ENCODE measurements at places on chromosomes 13 and 19.

GRCh38 chr13:105971738-105972137 lies 563.7 kb downstream of the EFNB2 start:
- no peak for DNase-seq

DNA sequence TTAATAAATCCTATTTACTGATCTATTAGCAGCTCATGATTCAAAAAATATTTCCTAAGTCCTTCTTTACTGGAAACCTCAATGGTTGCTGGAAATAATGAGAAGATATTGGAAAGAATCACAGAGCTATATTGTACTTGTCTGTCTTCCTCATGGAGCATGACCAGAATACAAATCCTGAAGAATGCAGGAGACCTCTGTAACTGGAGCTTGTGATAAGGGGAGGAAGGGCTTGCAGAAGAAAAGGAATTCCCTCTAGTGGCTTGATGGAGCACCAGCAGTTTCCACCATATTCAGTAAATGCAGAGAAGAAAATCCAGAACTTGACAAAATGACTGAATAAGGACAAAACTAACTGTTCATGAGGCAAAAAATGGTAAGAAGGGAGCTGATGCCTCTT lies 1333.1 kb downstream of the EFNB2 start:
- DNase-seq = no peak

DNA sequence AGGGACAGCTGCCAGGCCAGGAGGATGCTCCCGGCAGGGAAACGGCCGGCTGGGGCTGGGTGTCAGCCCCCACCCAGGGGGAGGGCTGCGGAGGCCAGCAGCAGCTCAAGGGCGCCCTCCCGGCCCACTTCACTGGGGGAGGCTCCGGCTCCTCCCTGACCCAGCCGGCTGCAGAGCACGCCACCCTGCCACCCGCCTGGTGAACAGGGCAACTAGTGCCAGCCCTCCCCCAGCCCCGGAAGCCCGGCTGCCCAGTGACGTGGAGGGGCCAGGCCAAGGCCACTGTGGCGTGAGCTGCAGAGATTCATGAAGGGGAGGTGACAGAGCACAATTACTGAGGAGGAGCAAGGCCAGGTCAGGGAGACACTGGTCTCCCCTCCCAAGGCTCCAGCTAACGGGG lies 14.7 kb downstream of the REXO1 start:
- no peak for DNase-seq

GRCh38 chr13:27919934-27920676 lies at the start of gene PDX1:
PDX1 (plus strand) TSS chr13:27920000; CDS start chr13:27920139, 139 bp downstream.
- no peak for DNase-seq

- no peak for DNase-seq
Observed at GRCh38 chr19:17205237-17206140, 9.7 kb upstream of the USE1 start.

GRCh38 chr19:4713384-4713951 lies 10.2 kb downstream of the DPP9 start:
- DNase-seq = no peak

GRCh38 chr19:23420824-23421223 lies 25.6 kb upstream of the ZNF91 start:
- DNase-seq = no peak

GRCh38 chr19:18859676-18860301 lies 28.0 kb downstream of the UPF1 start:
- DNase-seq = no peak

DNA sequence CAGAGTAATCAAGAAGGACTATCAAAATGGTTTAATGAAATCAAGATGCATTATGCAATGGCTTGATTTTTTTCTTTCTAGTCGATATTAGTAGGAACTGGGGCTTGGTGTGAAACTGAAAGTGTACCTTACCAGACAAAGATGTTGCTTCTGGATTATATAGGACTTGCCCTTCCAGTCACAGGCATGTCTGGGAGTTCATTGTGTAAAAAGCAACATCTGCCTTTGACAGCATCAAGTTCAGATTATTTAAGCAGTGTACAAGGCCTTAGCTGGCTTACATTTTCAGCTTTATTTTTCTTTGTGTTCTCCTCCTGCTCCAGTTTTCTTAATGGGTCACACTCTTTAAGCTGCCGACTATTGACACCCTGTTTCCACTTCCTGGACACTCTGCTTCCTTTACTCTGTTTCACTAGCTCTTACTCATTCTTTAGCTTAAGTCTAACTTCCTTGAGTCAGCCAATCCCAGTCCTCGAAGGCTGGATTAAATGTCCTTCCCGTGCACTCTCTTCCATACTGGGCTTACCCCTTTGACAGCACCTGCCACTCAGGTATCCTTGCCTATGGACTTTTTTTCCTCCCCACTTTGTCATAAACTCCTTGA lies 29.4 kb upstream of the OLFM4 start:
- DNase-seq = no peak

- DNase-seq = no peak
Observed at GRCh38 chr13:46389457-46390451, 2.7 kb upstream of the RUBCNL start.

DNA sequence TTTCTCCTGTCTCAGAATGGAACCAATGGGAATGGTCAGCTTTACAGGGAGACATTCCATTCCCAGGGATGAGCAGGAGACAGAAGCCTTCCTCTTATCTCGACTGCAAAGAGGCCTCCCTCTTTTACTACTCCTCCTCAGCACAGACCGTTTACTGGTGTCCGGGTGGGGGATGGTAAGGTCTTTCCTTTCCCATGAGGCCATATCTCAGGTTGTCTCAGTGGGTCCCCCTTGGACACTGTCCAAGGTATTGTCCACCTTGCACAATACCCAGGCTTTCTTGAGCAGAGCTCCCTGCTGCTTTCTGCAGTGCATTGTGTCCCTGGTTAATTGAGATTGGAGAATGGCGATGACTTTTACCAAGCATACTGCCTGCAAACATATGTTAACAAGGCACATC lies 7.5 kb upstream of the ZNF808 start:
- no peak for DNase-seq

- no peak for DNase-seq
Observed at GRCh38 chr13:42728507-42729180, 52.7 kb upstream of the FAM216B start.

GRCh38 chr19:38190061-38190460 lies 34.0 kb downstream of the DPF1 start:
- DNase-seq = no peak

- DNase-seq = no peak
Observed at GRCh38 chr13:49836516-49836915, 44.0 kb upstream of the KPNA3 start.

GRCh38 chr13:34619326-34619725 lies 322.7 kb upstream of the NBEA start:
- DNase-seq = no peak

GRCh38 chr19:48646722-48647216 lies 782 bp upstream of the CA11 start:
- no peak for DNase-seq
